Stimulated activated memory B cell treated with anti-CD40 and anti-IgM and Interleukin-4, amounts not matched to agents 10 μg/mL and 1 μg/mL and 100 μg/mL, for 72 hours (primary cell): ENCODE measurements at places on chromosomes 1 and 21.

DNA sequence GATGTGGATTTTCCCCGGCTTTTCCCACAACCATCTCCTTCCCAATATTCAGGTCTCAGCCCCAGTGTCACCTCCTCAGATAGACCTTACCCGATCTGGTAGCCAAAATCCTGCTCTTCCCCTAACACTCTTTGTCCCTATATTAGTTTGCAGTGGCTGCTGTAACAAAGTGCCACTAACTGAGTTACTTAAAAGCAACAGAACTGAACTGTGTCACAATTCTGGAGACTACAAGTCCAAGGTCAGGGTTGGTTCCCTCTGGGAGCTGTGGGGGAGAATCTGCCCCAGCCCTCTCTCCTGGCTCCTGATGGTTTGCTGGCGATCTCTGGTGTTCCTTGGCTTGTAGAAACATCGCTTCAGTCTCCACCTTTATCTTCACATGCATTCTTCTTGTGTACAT, 64.0 kb downstream of the NENF start:
- H3K27me3 ChIP-seq = peaks cover 32% of the 10 kb centered on the region
- H3K27ac ChIP-seq = peak overlapping the region; percentile 3
- no peak for ATAC-seq
- H3K4me3 ChIP-seq = no peak overlapping the region

- no peak for ATAC-seq
- no peak overlapping the region for H3K4me3 ChIP-seq
- H3K27ac ChIP-seq = peak overlapping the region; percentile 1
- peaks cover 32% of the 10 kb centered on the region for H3K4me1 ChIP-seq
- H3K27me3 ChIP-seq = peaks cover 26% of the 10 kb centered on the region
These were observed 82.0 kb downstream of the VWA5B1 start for GRCh38 chr1:20372676-20373075.

- H3K4me3 ChIP-seq = no peak overlapping the region
- no peaks in the 10 kb centered on the region for H3K27me3 ChIP-seq
- peaks cover 15% of the 10 kb centered on the region for H3K36me3 ChIP-seq
- ATAC-seq = no peak
- H3K27ac ChIP-seq = peak overlapping the region; percentile 95
These were observed 68.0 kb upstream of the C1orf105 start for GRCh38 chr1:172352435-172352834.

- no peak for ATAC-seq
- no peaks in the 10 kb centered on the region for H3K4me1 ChIP-seq
- H3K27me3 ChIP-seq = peaks cover 41% of the 10 kb centered on the region
- H3K27ac ChIP-seq = no peak overlapping the region
- H3K4me3 ChIP-seq = no peak overlapping the region
These were observed 194.3 kb downstream of the RHOU start for GRCh38 chr1:228929476-228930027.

DNA sequence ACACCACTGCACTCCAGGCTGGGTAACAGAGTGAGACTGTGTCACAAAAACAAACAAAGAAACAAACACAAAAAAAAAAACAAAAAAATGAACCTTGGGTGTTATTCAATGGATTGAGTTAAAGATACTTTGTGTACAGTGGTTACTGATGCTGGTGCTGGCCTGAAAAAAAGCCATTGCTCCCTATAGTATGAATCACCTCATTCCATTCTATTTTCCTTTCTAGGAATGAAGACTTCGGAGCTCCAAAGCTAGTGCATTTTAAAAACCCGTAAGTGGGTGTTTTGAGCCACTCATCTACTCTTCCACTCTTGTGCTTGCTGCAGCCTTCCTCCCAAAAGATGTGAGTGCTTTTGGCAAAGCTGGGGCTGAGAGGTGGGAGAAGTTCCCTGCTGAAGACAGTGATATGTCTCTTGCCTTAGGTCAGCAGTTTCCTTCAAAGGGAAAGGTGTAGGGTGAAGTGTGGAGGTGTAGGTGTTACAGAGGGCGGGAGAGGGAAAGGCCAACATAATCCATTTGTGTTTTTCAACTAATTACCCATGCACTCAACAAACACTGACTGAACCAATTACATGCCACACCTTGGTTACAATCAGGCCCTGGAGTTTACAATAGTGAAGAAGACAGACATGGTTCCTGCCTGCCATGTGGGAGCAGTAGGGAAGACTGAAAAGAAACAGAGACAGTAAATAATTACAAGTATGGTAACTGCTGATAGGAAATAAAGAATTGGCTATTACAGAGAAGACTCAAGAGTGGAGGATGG, 55.0 kb upstream of the SERBP1 start:
- ATAC-seq = no peak
- H3K27me3 ChIP-seq = no peaks in the 10 kb centered on the region
- no peak overlapping the region for H3K27ac ChIP-seq

DNA sequence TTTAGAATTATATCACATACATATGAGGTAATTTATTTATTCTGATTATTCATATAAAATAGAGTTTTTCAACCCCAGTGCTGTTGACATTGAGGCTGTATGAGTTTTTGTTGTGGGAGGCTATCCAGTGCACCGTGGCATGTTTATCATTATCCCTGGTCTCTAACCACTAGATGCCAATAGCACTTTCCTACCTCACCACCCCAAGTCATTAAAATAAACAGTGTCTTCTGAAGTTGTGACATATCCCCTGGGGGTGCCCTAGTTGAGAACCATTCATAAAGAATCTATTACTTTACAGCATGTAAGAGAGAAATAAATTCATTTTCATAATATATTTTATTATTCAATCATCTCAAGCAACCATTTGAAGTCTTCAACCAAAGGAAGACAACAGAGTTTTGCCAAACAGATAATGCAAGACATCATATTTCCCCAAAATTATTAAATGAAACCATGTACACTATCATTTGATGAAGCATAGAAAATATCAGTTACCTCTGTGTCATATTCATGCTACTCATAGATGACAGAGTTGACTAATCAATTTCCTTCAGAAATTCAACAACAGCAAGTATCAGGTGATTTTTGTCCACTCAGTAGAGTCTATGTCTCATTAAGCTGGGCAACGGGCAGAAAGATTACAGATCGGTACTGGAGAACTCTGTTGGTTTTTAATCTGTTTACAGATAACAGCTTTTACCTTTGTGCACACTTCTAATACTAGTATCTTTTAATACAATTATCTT, 39.5 kb upstream of the RGS1 start:
- H3K4me3 ChIP-seq = no peak overlapping the region
- H3K4me1 ChIP-seq = peaks cover 35% of the 10 kb centered on the region
- no peak overlapping the region for H3K27ac ChIP-seq
- ATAC-seq = no peak
- no peaks in the 10 kb centered on the region for H3K36me3 ChIP-seq

DNA sequence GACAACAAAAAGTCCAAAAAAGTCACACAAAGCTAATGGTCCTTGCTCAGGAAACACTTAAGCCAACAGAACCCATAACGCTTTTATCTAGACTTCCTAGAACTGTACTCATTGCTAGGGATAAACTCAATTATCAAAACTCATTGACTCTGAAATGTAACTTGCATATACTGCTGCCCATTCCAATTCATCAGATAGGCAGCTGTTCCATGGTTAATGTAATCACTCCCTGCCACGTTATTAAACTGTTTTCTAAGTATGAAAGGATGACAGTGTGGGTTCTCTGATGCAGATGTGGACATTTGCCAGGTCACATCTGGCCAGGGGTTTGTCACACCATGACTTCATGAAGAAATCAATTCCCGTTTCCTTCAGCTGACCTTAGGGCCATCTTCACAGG, 30.3 kb upstream of the DNAJC11 start:
- H3K4me1 ChIP-seq = peaks cover 6% of the 10 kb centered on the region
- H3K4me3 ChIP-seq = no peak overlapping the region
- no peak for ATAC-seq
- H3K27me3 ChIP-seq = no peaks in the 10 kb centered on the region

GRCh38 chr1:221706876-221707582, 34.9 kb downstream of the DUSP10 start:
- no peaks in the 10 kb centered on the region for H3K27me3 ChIP-seq
- peaks cover 39% of the 10 kb centered on the region for H3K4me1 ChIP-seq
- H3K27ac ChIP-seq = no peak overlapping the region
- H3K4me3 ChIP-seq = no peak overlapping the region

DNA sequence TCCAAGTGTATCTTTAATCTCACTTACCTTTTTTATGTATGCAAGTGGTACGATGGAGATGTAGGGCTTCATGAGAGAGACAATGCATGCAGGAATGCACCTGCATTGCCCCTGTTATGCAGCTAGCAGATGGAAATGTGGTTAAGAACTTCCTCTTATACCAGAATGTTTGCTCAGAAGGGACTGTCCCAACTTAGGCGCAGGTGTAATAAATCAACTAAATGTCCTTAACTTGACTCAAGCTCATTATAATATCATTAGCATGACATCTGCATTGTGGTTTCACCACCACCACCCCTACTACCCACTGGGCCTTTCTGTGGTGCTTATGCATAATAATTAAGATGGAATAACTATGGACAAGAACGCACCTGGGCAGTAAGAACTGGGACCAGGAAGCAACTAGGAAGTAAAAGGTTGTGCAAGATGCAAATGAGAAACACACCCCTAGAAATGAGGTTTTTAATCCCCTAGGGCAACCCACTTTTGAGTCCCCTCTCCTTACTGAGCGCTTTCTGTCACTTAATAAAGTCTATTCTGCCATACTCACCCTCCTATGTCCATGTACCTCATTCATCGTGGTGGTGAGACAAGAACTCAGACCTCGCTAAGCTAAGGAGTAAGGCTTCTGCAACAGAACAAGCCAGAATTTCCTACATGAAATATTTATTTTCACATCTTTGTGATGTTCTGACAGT, 1103.3 kb upstream of the B3GALT2 start:
- peak; percentile 97 for ATAC-seq
- H3K36me3 ChIP-seq = no peaks in the 10 kb centered on the region
- H3K27me3 ChIP-seq = peaks cover 8% of the 10 kb centered on the region

DNA sequence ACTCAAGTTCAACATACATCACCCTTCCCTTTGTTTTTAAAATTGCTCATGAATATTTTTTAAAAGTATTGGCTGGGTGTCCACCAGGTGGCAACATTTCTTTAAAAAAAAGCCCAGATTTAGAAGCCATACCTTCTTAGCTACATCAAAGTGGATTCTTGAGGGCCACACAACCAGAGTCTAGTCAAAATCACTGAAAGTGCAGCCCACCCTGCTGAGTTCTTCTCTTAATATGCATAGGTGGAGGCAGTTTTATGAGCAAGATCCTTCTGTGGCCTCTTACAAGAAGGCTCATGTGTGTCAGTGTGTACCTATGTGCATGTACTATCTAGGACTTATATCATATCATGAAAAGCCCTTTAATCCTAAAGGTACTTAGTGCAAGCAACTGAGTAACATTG, 16.9 kb upstream of the GNG12 start:
- ATAC-seq = no peak
- H3K27ac ChIP-seq = no peak overlapping the region
- H3K4me3 ChIP-seq = no peak overlapping the region
- H3K27me3 ChIP-seq = peaks cover 19% of the 10 kb centered on the region
- no peaks in the 10 kb centered on the region for H3K36me3 ChIP-seq
- no peaks in the 10 kb centered on the region for H3K4me1 ChIP-seq

DNA sequence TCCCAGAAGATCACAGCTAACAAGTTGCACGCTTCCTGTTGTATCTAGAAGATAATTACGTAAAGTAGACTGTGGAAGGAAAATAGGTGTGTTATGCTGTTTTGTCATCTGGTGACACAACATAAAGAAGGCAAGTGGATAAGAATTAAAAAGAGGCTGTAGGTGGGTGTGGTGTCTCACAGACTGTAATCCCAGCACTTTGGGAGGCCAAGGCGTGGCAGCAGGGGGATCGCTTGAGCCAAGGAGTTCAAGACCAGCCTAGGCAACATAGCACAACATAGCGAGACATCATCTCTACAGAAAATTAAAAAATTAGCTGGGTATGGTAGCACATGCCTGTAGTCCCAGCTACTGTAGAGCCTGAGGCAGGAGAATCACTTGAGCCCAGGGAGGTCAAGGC, 17.9 kb upstream of the ZNF281 start:
- ATAC-seq = no peak
- H3K4me1 ChIP-seq = peaks cover 6% of the 10 kb centered on the region
- H3K27me3 ChIP-seq = no peaks in the 10 kb centered on the region
- no peak overlapping the region for H3K27ac ChIP-seq

DNA sequence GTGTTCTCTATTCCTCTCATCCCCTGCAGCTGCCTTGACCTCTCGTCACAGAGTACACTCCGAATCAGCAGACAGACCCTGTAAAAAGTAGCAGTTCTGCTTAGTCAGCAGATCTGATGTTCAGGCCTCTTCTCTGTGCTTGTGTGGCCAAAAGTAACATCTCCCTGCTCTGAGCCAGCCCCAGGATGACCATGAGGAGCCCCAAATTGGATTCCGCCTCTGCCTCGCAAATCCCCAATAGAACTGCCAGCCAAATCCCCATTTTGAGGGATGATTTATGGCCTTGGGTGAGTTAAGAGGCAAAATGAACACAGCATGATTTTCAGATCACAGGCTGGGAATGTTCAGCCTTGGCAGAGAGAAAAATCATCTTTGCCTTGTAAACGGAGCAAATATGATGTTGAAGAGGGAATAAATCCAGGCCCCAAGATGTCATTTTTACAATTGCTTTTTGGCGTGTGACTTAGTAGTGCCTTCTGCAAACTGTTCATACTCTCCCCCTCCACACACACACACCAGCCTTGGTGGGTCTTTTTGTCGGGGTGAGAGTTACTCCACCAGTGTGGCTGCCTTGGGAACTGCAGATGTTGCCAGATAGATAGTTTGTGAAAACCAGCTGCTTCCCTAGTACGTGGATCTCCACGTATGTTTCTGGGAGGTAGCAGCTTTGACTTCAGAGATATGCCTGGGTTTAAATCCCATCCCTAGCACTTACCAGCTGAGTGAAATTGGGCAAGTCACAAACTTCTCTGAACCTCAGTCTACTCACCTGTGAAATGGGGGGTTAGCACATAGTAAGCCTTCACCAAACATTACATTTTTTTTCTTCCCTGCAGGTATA, 77.8 kb downstream of the MAN1C1 start:
- H3K27me3 ChIP-seq = peaks cover 33% of the 10 kb centered on the region
- H3K4me3 ChIP-seq = no peak overlapping the region
- no peak overlapping the region for H3K27ac ChIP-seq
- H3K36me3 ChIP-seq = no peaks in the 10 kb centered on the region
- ATAC-seq = no peak
- no peaks in the 10 kb centered on the region for H3K4me1 ChIP-seq

DNA sequence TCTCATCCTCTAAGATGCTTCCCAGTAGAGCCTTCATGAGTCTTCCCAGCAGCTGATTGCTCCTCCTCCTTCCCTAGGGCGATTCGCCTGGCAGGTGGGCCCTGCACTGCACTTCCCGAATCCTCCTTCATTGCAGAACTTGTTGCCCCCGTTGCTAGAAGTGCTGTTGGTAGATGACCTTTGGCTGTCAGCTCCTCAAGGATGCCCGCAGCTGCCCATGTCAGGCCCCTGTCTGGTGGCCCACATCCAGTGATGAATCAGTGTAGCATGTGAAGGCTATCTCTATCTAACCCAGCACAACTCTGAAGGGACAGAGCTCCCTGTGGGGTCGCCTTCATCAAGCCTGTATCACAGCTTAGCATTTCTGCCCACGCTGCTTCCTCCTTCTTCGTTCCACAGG, 52.1 kb upstream of the F3 start:
- peaks cover 12% of the 10 kb centered on the region for H3K27me3 ChIP-seq
- ATAC-seq = no peak
- H3K4me1 ChIP-seq = no peaks in the 10 kb centered on the region
- no peaks in the 10 kb centered on the region for H3K36me3 ChIP-seq
- H3K27ac ChIP-seq = no peak overlapping the region

GRCh38 chr1:183105449-183105848, 80.6 kb upstream of the LAMC2 start:
- H3K4me1 ChIP-seq = peaks cover 14% of the 10 kb centered on the region
- no peak for ATAC-seq
- peaks cover 27% of the 10 kb centered on the region for H3K36me3 ChIP-seq
- no peak overlapping the region for H3K27ac ChIP-seq

GRCh38 chr1:84259989-84260388, 41.5 kb upstream of the SAMD13 start:
- H3K36me3 ChIP-seq = no peaks in the 10 kb centered on the region
- H3K27me3 ChIP-seq = no peaks in the 10 kb centered on the region
- no peaks in the 10 kb centered on the region for H3K4me1 ChIP-seq
- no peak overlapping the region for H3K4me3 ChIP-seq
- no peak overlapping the region for H3K27ac ChIP-seq
